ENCODE measurements at places on chromosomes 16 and 17.

DNA sequence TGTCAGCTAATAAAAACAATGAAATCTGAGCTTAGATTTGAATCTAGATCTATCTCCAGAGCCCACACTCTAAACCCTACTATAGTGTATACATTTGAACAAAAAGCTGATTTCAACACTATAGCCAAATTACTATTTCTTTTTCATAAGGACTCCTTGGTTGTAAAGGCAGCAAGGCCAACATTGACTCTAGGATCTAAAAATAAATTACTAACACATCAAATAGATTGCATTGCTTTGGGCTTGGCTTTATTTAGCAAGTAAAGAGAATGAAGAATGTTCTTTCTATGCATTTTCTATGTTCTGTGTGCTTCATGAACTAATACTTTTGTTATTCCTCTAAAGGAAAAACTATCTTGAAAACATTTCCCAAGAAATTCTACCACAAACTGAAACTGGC lies 5.3 kb downstream of the GOSR1 start:
- DNase-seq: no peak

DNA sequence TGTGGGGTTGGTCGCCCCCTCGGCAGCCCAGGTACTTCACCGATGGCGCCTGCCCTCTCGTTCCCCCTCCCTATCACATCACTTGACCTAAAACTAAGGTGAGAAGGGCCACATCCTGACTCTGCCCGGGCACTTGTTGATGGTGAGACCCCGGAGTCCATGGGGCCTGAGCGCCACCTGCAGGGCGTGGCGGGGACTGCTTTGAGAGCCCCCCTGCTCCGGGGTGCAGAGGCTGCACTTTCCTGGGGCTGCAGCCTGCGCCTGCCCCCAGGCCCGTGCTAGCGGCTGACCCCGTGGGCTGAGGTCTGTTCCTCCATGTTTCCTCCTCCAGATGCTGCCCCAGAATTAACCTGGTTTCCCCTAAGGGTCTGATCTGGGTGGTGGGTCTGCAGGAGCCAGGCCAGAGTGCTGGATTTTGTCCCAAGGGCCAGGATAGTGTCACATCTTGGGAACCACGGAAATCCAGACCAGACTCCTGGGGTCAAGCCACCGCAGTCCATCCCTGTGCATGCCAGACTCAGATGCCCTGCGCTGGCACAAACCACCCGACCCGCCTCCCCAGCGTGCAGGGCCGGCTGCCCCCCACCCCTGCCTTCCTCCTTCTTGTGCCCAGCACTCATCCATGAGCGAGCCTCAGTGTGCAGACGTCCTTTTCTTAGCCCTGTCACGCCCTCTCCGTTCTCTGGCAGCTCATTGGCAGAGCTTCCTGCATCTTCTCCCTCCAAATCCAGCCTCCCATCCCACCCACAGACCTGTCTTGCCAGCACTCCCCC lies 2.7 kb downstream of the NDUFAF8 start:
- DNase-seq: peak; percentile 68

- no peak for DNase-seq
Observed at GRCh38 chr17:1024076-1024475, 27.1 kb downstream of the TIMM22 start.

DNA sequence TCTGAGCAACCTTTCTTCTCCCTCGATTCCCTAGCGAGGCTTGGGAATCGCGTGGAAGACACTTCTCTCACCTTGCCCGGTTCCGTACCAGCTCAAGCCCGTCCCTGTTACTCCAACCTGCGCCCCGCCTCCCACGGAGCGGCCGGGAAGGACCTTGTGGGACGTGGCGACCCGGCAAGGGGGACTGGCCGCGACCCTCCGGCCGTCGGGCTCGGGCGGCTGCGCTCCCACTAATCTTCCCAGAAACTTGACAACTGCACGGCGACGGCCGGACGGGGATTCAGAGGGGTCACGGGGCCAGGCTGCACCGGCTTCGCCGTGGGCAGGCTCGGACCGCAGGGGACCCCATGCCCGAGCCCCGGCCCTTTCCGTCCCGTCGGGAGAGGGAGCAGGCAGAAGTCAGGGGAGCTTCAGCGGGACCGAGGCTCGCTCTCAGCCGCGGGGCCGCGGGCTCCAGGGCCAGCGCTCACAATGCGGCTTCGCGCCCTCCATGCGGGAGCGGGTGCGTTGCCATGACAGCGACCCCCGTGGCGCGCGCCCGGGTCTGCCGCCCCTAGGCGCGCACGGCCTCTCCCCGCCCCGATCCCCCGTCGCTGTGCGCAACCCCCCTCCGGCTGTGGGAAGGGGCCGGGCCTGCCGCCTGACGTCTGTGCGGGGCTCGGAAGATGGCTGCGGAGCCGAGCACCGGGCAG lies at the start of gene SGSM2:
Gene SGSM2, plus strand, starts transcription at position 650 of the 692 bp plus-strand sequence. CDS start 188 bp downstream, outside the sequence.
- DNase-seq: peak; percentile 76

- DNase-seq: peak; percentile 52
Observed at GRCh38 chr17:57256708-57257112, 387 bp downstream of the MSI2 start.

GRCh38 chr16:55207693-55208428 lies 116.1 kb upstream of the IRX6 start:
- no peak for DNase-seq

- peak; percentile 65 for DNase-seq
Observed at GRCh38 chr17:50055426-50056216, at the start of gene ITGA3. ITGA3 (plus strand) TSS chr17:50056110; CDS start chr17:50056440, 330 bp downstream.

Data from stimulated activated CD4-positive, alpha-beta T cell treated with anti-CD3 and anti-CD28 coated beads, Interleukin-4, amount 100 ng/mL, for 1 hour (primary cell).